Astrocyte of the cerebellum (primary cell): ENCODE measurements at places on chromosomes 4 and X.
A peak's percentile ranks its signal among the peaks of the same experiment; 100 is the strongest.

GRCh38 chr4:158949099-158949498 is 153.8 kb upstream of the RAPGEF2 start:
- DNase-seq = peak; percentile 38

DNA sequence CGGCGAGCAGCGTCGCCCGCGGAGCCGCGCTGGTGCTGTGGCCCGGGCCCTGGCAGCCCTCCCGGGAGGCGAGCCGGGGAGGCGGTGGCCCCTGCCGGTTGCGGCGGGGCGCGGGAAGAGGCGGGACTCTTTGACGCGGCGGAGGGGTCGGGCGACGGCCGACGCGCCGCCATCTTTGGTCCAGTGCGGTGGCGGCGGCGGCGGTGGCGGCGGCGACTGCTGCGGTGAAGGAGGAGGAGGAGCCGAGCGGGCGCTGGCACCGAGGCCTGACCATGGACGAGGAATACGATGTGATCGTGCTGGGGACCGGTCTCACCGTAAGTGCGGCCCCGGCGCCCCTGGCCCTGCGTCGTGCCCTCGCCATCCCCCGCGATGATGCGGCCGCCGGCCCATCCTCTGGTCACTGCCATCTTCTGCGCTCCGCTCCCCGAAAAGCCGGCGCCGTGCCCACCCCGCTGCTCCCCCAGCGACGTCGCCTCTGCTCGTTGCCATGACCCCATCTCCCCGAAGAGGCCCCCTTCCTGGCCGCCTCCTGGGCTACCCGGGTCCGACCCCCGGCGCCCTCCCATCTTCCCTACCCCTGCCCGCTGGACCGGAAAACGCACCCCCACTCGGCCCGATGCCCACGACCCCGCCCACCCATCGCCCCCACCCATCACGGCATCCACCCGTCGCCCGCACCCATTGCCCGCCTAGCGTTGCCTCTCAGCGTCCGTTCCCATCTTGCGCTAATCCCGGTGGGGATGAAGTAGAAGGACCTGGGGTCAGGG is at the start of gene GDI1:
TSS of gene GDI1 (plus strand) at position 172 of the 770 bp plus-strand sequence. CDS start at position 273, 101 bp downstream.
- DNase-seq = no peak

GRCh38 chr4:10974371-10974770 is 289.8 kb upstream of the CLNK start:
- no peak for DNase-seq

- DNase-seq = no peak
Observed at GRCh38 chr4:5756271-5756670, 45.3 kb downstream of the EVC start.

DNA sequence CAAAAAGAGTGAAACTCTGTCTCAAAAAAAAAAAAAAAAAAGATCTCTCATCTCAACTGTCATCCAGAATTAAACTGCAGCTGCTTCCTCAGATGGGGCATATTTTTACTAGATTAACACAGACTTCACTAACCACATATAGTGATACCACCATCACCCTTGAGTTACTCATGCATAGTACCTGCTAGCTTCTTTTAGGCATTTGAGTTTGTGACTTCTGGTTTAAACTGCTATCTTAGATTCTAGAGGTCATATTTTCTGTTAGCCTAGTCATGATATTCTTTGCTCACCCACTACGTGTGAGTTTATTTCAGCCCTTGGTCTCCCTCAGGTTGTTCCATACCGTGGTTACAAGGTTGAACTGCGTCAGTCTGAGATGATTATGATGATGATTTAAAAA is 154.9 kb upstream of the BMP3 start:
- no peak for DNase-seq

GRCh38 chr4:94889523-94889922 is 131.8 kb downstream of the BMPR1B start:
- DNase-seq = peak; percentile 60

GRCh38 chr4:41058426-41058825 is 155.9 kb downstream of the APBB2 start:
- no peak for DNase-seq

DNA sequence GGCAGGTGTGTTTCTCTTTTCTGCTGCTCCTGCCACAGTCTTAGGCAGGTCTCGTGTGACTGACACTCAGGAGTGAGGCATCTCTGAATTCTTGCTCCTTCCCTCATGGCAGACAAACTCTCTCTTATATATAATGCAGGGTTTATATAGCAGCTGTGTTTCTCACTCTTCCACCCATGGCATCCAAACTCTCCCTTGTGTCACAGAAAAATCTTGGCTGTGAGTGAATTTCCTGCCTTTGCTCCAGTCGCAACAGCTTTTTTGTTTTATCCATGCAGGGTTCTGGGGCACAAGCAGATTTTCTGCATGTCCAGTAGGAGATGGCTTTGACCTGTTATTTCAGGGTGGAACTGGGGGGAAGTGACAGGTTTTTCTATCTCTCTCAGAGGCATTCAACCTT is 1275.5 kb downstream of the ADGRL3 start:
- DNase-seq = no peak

- DNase-seq = no peak
Observed at GRCh38 chr4:189445613-189446012, 495.1 kb upstream of the FRG1 start.

DNA sequence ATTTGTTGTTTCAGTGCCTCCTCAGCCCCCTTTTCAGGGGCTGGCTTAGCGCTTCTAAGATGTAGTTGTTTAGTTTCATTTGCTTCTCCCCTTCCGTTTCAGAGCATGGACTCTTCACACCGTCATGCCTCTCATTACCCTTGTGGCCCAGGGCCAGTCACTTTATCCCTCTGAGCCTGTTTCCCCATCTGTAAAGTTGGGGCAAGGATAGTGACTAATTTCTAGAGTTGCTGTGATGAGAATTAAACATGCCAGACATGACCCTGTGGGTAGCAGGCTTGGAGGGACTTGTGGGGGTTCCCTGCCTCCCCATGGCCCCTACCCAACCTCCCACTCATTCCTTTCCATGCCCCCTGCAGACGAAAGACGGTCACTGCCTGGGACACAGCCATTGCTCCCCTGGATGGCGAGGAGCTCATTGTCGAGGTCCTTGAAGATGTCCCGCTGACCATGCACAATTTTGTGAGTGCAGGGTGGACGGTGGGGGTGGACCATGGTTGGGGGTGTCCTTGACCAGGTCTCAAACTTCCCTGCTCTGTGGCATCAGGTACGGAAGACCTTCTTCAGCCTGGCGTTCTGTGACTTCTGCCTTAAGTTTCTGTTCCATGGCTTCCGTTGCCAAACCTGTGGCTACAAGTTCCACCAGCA is 3.6 kb downstream of the ARAF start:
- no peak for DNase-seq

GRCh38 chrX:8273451-8273895 is 102.4 kb upstream of the VCX2 start:
- no peak for DNase-seq

DNA sequence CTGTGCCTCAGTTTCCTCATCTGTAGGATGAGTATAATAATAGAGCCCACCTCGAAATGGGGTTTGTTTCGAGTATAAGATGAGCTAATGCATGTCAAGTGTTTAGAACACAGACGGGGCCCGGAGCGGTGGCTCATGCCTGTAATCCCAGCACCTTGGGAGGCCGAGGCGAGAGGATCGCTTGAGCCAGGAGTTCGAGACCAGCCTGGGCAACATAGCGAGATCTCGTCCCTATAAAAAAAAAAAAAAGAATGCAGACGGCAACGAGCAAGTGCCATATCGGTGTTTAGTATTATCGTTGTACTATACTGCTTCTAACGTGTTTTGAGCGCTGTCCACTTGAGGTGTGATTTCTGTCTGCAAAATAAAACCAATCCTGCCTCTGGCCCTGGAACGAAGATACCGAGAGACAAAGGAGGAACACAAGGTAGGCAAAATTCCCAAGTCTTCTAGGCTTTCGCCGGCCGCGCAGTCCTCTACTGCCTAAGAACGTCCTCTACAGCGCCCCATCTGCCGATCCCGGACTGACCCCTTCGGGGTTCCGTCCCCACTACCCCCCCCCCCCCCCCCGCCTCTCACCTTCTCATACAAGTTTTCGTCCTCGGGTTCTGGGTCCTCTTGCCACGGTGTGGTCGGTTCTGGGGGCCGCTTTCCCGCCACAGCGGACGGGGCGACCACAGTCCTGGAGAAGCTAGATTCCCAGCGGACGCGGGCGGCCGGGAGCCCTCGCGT is 442 bp downstream of the NDUFB11 start:
- no peak for DNase-seq

GRCh38 chr4:25536564-25537320 is 118.9 kb upstream of the SLC34A2 start:
- no peak for DNase-seq

- no peak for DNase-seq
Observed at GRCh38 chr4:7487998-7488671, 53.4 kb upstream of the PSAPL1 start.

DNA sequence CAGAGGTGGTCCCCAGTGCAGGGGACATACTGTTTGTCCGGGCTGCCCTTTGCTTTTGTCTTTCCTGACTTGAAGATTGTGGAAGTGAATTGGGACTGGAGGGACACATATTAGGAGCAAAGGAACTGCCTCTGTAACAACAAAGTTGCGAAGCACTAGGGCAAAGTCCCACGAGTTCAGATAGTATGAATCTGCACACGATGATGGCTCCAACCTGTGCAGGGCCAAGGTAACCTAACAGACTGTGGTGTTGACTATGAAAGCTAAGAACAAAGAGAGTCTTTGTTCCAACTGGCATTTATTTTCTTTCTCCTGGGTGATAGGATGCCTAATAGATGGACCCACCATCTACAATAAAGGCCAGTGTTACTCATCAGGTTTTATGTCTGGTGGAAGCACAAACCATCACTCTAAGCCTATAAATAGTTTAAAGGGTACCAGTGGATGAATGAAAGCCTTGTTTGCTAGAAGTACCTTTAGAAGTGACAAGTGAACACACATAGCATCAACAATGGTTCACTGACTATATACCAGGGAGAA is 71.8 kb downstream of the TMA16 start:
- no peak for DNase-seq

- DNase-seq = no peak
Observed at GRCh38 chr4:156906325-156906724, 65.3 kb downstream of the PDGFC start.

DNA sequence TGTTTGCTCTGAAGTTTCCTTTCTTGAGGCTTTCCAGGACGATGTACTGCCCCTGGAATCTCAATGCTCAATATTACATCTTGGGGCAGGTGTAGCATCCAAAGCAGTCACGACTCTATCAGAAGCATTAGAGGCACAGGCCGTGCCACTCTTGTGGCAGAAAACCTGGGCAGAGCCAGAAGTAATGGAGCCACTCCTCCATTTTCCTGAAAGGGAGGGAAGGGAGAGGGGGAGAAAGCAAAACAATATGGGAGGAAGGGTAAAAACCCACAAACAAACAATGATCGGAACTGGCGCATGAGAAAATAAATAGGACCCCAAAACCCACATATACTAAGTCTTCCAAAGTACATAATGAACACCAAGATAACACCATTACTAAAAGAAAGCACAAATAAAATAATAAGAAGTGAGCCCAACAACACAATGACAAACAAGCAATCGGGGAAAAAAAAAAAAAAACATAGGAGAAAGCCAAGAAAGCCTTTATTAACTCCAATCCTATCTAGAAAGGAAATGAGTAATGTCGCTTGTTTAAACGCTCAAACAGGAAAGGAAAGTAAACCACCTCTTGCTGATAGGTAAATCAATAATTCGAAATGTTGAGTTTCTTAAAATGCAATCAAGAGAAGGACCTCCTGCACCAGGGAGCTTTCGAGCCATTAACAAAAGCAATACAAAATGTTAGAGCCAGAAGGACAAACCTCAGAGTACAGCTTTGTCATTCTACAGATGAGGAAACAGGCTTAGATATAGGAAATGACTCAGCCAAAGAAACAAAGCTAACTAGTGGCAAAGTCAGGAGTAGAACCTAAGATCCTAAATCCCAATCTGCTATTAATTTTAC is 117.4 kb downstream of the ATRX start:
- peak; percentile 1 for DNase-seq

GRCh38 chrX:2581296-2581695 is 80.5 kb upstream of the DHRSX start:
- DNase-seq = no peak

- DNase-seq = no peak
Observed at GRCh38 chrX:24202465-24203031, 53.0 kb downstream of the ZFX start.

GRCh38 chr4:141702472-141703182 is 66.2 kb downstream of the IL15 start:
- DNase-seq = no peak

DNA sequence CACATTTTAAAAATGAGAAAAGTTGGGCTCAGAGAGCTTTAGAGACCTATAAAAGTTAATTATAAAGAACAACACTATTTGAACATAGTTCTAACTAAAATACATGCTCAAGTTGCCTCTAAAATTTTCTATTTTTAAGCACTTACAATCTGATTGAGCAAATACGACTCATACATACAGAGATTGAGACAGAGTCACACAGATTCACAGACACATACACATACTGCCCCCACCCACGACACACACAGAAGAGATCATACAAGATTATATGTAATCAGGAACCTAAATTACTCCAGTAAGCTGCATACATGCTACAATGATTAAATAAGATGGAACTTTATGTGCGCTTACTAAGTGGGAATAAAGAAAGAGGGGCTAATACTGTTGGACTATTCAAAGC is 2.7 kb upstream of the ASB5 start:
- no peak for DNase-seq

GRCh38 chr4:180341926-180342325 is 1901.3 kb upstream of the TENM3 start:
- no peak for DNase-seq

GRCh38 chrX:15492469-15492868 is 664 bp downstream of the PIR start:
- no peak for DNase-seq

DNA sequence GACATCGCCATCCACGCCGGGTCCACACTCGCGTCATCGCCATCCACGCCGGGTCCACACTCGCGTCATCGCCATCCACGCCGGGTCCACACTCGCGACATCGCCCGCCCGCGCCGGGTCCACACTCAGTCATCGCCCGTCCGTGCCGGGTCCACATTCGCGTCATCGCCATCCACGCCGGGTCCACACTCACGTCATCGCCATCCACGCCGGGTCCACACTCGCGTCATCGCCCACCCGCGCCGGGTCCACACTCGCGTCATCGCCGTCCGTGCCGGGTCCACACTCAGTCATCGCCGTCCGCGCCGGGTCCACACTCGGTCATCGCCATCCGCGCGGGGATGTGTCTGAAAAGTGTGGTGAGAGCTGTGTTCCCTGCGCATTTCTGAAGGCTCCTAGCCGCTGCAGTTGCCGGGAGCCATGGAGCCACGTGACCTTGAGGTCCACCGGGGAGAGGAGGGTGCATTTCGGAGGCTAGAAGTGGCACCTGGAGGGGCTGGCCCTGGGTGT is 17.3 kb downstream of the PCGF3 start:
- no peak for DNase-seq

GRCh38 chr4:13294961-13295605 is 189.1 kb downstream of the RAB28 start:
- no peak for DNase-seq

DNA sequence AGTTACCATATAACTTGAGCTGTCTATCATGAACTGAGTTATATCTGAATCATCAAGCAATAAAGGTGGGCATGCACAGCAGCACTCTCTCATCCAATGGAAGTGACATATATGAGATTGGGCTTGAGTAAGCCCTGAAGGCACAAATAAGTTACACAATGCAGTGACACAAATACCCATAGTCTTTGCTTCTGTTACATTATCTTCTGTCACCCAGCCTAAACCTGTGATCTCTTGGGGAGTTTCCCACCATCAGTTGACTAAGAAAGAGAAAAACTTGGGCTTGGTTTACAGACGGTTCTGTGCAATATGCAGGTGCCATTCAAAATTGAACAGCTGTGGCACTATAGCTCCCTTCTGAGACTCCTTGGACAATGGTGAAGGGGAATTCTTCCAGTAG is 138.8 kb upstream of the IL15 start:
- DNase-seq = no peak
